Cortex of kidney (tissue), 1 donor: ENCODE measurements at places on chromosomes 2 and 18.

DNA sequence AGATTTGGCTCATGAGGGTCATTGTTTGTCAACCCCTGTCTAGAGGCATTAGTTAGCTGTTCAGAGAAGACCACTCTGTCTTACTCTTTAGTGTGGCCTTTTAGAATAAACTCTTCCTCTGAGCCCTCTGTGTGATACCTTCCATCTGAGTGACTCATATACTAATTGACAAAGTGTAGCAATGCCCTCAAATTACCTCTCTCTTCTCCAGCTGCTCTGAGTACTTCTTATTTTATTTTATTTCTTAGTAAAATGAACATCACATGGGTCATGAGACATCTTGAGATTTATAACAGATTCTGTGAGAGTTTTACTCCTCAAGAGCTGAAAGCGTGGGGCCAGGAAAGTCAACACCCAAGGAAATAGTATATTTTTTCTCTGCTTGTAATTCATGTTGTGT is 67.4 kb downstream of the KCTD18 start:
- DNase-seq = no peak

DNA sequence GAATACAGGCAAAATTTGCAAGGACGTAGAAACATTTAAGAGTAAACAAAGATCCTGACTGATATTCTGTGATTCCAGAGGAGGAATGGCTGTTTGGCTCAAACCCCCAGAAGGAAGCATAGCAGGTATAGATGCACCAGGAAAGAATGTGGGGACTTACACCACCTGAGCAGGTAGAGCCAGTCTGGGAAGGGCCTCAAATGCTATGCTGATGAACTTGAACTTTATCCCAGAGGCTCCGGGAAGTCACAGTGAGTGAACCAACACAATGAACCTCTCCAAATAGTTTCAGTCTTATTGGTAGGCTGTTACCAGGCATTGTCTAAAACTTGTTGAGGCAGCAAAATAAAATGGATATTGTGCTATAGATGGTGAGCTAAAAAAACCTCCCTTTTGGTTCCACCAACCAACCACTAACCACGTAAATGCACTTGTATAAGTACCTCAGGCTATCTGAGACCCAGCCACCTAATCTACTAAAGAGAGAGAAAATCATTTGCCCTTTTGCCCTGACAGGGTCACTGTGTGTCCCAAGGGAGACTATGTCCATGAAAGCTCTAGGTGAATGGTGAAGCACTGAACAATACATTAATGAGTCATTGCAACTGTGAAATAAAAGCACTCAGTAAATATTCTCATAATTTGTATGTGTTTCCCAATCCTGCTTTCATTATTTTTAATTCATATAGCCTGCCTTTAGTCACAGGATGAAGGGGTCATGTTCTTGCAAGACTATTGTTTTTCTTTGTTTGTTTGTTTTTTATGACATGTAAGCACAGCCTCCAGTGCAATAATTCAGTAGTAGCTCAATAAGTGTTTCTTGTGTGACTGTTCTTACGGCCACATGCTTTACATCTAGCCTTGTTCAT is 911.6 kb downstream of the EPHA4 start:
- DNase-seq = no peak

- no peak for DNase-seq
These were observed 23.9 kb downstream of the PMAIP1 start for GRCh38 chr18:59923539-59924196.

DNA sequence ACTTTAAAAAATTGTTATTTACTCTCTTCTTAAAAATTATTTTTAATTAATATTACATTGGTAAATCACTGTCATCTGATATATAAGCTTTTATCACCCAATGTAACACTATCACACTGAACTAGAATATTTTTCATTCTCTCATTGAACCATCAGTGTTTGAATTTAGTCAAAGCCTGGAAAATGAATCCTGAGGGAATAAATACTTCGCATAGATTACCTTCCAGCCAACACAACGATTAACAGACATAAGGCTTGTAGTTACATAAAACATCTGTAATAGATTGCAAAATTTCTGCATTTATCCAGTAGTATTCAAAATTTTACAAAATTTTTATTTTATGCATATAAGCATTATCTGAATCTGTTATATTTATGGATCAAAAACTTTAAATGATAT is 314.9 kb downstream of the ERBB4 start:
- no peak for DNase-seq

GRCh38 chr2:217248312-217248935 is 388.6 kb upstream of the TNP1 start:
- no peak for DNase-seq

- DNase-seq = no peak
These were observed 171.6 kb downstream of the DDX1 start for GRCh38 chr2:15763106-15763821.

DNA sequence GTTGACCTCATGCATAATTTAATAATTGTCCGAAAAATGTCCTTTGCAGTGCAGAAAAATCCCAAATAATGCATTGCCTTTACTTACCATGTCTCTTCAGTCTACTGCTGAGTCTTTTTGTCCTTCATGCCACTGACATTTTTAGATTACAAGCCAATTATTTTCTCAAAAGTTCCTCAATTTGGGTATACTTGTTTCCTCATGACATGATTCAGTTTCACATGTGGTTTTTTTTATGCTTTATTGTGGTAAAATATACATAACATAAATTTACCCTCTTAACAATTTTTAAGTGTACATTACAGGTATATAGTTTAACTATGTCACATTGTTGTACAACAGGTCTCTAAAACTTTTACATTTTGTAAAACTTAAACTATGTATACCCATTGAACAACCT is 81.0 kb downstream of the EPC2 start:
- DNase-seq = no peak

- no peak for DNase-seq
These were observed 17.1 kb downstream of the THAP4 start for GRCh38 chr2:241619597-241620418.

GRCh38 chr18:8623549-8624106 is 14.4 kb downstream of the RAB12 start:
- DNase-seq = no peak

GRCh38 chr2:8993196-8993901 is 10.1 kb downstream of the MBOAT2 start:
- no peak for DNase-seq

- DNase-seq = no peak
These were observed 88.6 kb downstream of the ACVR1C start for GRCh38 chr2:157540102-157540501.

DNA sequence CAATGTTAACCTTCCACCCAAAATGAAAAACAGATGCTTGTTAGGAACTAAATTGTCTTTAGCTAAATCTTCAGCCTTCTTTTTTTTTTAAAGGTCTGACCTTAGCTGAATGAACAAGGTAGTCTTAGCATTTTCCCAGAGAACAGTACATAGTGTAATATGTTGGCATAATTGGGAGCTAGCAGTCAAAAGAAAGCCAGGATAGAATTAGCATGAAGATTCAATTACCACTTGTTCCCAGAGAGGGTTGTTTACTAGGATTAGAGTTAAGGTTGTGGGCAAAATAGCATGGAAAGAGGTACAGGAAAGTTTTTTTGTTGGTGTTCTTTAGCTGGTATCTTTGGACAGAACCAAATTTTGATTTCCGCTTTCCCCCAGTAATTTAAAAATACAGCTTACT is 6.9 kb downstream of the CDH20 start:
- DNase-seq = no peak

- no peak for DNase-seq
These were observed 174.0 kb downstream of the CCDC85A start for GRCh38 chr2:56357655-56358295.

- DNase-seq = no peak
These were observed 39.3 kb upstream of the ID2 start for GRCh38 chr2:8642366-8643068.

DNA sequence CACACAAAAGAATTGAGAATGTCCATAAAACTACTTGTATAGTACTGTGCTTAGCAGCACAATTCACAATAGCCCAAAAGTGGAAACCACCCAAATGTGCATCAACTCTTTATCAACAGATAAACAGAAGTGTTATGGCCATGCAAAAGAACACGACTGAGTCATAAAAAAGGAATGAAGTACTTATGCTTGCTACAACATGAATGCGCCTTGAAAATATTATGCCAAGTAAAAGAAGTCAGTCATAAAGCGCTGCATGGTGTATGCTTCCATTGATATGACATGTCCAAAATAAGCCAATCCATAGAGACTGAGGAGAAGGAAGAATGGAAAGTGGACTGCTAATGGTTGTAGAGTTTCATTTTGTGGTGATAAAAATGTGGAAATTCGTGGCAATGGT is 12.1 kb upstream of the MAP2 start:
- DNase-seq = no peak

GRCh38 chr2:34337735-34338134 is 738.6 kb upstream of the FAM98A start:
- no peak for DNase-seq

DNA sequence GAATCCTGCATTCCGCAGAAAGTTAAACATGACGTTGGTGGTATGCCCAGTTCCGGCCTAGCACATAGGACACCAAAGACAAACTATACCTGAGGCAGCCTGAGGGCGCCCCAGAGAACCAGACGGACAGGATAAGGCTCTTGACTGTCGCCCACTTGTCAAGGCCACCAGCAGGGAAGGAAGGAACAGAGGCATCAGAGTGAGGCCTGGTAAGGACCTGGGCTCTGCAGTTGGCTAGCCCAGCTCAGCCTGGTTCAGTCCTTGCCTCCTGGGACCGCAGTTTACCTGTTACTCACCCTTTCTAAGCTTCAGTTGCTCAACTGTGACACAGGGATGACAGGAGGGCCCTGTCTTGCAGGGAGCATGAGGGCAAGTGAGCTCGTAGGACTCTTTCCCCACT is 82.1 kb downstream of the ACTR2 start:
- DNase-seq = no peak

DNA sequence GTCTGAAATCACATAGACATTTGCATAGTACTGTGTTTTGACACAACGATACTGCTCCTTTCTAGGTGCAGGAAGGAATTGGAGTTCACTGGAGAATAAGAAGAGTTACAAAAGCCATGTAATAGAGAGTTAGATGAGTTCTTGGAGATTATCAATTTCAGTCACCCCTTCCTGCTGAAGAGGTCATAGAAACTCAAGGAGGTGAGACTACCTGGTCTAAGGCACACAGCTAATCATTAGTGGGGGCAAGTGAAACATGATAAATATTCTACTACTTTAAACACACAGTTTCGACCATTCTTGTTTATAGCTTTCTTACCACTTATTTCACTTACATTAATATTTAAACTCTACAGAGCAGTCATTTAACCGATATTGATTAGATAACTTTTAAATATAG is 286.9 kb upstream of the NXPH2 start:
- no peak for DNase-seq

DNA sequence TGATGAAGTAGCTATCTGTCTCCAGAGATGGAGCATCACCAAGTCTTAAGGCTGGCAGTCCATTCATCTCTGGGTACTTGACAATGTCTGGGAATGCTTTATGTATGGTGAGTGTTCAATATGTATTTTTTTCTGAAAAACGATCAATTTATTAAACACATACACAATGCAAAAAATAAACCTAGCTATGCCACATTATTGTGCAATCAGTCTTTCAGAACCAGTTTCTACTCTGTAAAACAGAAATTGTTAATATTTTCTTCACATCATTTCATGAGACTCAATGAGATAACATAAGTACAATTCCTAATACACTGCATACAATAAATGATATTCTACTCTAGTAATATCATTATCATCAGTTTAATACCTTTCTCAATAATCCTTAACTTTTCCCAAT is 122.5 kb downstream of the PIGN start:
- no peak for DNase-seq

DNA sequence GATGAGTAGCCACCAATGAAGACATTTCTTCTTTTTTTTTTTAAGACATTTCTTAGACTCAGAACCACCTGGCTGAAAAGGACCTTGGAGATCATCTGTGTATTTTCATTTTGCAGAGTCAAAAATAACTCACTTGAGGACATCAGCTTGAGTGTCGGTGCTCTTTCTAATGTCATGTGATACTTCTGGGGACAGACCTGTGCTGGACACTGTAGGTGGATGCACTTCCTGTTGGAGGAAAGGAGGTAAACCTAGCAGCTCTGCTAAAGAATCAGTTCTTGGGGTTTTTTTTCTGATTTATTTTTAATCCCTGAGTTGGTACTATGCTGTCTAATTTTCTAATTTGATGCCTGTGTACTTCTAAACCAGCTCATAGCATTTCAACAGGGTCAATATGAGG is 283.9 kb upstream of the CRIM1 start:
- DNase-seq = no peak

- DNase-seq = no peak
These were observed 1955.6 kb upstream of the CELF4 start for GRCh38 chr18:39521164-39521563.

DNA sequence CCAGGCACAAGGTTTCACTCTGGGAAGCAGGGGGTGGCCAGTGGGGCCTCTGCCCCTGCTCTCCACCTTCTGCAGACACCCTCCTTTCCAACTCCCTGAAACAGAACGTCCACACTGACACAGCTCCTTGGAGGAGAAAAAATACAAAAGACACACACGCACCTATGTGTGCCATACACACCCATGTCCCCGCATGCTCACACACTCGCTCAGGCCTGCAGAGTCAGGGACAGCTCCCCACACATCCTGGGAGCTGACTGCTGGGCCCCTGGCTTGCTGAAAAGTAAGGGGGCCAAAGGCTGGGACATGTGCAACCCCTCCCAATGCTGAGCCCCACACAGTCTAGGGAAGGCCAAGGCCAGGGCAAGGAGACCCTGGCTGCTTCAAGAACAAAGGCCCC is 200.5 kb downstream of the TNS1 start:
- no peak for DNase-seq

DNA sequence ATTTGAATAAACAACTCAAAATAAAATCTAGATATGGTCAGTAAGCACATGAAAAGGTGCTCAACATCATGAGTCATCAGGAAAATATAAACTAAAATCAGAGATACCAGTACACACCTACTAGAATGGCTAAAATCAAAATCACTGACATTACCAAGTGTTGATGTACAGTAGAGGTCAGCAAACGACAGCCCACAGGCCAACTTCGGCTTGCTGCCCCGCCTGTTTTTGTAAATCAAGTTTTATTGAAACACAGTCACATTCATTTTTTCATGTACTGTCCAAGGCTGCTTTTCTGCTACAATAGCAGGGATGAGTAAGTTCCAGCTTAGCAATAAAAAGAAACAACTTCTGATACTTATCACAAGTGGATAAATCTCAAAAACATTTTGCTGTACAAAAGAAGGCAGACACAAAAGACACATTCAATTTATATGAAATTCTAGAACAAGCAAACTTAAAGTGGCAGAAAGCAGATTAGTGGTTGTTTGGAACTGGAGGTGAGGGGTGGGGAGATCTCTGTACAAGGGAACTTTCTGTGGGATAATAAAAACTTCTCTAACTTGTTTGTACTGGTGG is 32.1 kb downstream of the TRAK2 start:
- DNase-seq = no peak

DNA sequence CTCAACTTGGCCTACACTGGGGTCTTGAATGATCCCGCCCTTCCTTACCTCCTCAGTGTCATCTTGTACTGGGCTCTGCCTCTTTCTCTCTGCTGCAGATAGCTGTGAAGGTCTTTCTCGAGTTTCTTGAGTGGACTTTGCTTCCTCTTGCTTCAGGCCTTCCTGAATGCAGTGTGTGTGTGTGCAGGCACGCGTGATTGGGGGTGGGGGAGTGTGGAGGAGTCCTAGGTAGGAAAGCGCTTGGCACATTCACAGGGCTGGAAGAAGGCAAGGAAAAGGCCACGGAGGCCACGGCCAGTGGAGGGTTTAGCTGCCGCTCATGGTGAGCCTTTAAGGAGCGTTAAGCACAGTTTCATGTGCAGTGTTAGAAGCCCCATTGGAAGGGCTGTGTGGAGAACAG is 5.5 kb downstream of the RALB start:
- DNase-seq = no peak
